Fibroblast of lung (primary cell): ENCODE measurements at places on chromosomes 2 and 18. TPM values are rescaled to one million over a fixed set of nuclear protein-coding genes. Genes with fewer than 3 reads are reported as not detected.

- H3K4me3 ChIP-seq, result no peak overlapping the region
- H3K27me3 ChIP-seq, result no peaks in the 10 kb centered on the region
- no peak for DNase-seq
- H3K4me1 ChIP-seq, result no peaks in the 10 kb centered on the region
- no peaks in the 10 kb centered on the region for H3K36me3 ChIP-seq
Measured at GRCh38 chr18:27010784-27011183, 145.3 kb upstream of the AQP4 start.

GRCh38 chr2:111702119-111702803 lies 181.7 kb downstream of the ANAPC1 start:
- H3K4me1 ChIP-seq, result peaks cover 29% of the 10 kb centered on the region
- peak; percentile 50 for DNase-seq
- no peak overlapping the region for H3K27ac ChIP-seq
- H3K36me3 ChIP-seq, result no peaks in the 10 kb centered on the region
- H3K27me3 ChIP-seq, result no peaks in the 10 kb centered on the region
- no peak overlapping the region for H3K4me3 ChIP-seq

GRCh38 chr2:17643031-17643615 lies 102.6 kb downstream of the VSNL1 start:
- H3K36me3 ChIP-seq, result no peaks in the 10 kb centered on the region
- no peak overlapping the region for H3K4me3 ChIP-seq
- peak overlapping the region; percentile 80 for H3K27ac ChIP-seq
- H3K27me3 ChIP-seq, result no peaks in the 10 kb centered on the region

DNA sequence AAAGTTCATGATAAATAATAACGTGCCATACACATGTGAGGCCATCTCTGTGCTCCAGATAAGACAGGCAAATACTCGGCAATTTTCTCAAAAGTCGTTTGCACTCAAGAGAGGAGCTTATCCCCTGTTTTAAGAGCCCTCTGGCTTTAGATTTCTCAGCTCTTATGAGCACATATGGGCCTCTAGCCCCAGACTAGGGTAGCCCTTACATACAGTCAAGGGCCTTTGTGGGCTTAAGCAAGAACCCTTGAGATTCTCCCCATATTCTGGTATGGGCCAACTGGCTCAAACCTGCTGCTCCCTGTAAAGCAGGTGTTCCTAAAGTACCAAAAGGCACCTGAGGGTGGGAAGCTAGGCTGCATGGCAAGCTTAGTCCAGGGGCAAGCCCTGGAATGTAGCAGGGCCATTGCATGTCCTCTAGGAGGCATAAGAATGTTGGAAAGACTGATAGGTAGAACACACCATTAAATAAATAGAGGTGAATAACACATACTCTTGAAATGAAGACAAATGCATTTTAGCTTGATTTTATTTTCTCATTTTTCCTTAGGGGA lies 66.1 kb downstream of the FASTKD2 start:
- H3K27ac ChIP-seq, result no peak overlapping the region
- H3K27me3 ChIP-seq, result no peaks in the 10 kb centered on the region
- H3K4me3 ChIP-seq, result no peak overlapping the region
- H3K4me1 ChIP-seq, result no peaks in the 10 kb centered on the region
- DNase-seq, result no peak

- peaks cover 5% of the 10 kb centered on the region for H3K4me1 ChIP-seq
- H3K36me3 ChIP-seq, result no peaks in the 10 kb centered on the region
- H3K4me3 ChIP-seq, result no peak overlapping the region
Measured at GRCh38 chr2:197306696-197307040, 3.9 kb downstream of the ANKRD44 start.

GRCh38 chr2:103427567-103427966 lies 665.7 kb downstream of the TMEM182 start:
- H3K27ac ChIP-seq, result no peak overlapping the region
- no peaks in the 10 kb centered on the region for H3K4me1 ChIP-seq
- H3K4me3 ChIP-seq, result no peak overlapping the region
- no peaks in the 10 kb centered on the region for H3K36me3 ChIP-seq
- no peaks in the 10 kb centered on the region for H3K27me3 ChIP-seq

GRCh38 chr2:168330624-168331423 lies 83.4 kb upstream of the STK39 start:
- H3K27me3 ChIP-seq, result no peaks in the 10 kb centered on the region
- H3K36me3 ChIP-seq, result no peaks in the 10 kb centered on the region
- DNase-seq, result no peak
- no peak overlapping the region for H3K27ac ChIP-seq
- no peaks in the 10 kb centered on the region for H3K4me1 ChIP-seq
- H3K4me3 ChIP-seq, result no peak overlapping the region

- H3K4me1 ChIP-seq, result peaks cover 3% of the 10 kb centered on the region
- H3K27ac ChIP-seq, result no peak overlapping the region
- DNase-seq, result no peak
- H3K4me3 ChIP-seq, result no peak overlapping the region
- H3K36me3 ChIP-seq, result peaks cover 9% of the 10 kb centered on the region
Measured at GRCh38 chr18:41959045-41959444, 4.0 kb downstream of the PIK3C3 start.

DNA sequence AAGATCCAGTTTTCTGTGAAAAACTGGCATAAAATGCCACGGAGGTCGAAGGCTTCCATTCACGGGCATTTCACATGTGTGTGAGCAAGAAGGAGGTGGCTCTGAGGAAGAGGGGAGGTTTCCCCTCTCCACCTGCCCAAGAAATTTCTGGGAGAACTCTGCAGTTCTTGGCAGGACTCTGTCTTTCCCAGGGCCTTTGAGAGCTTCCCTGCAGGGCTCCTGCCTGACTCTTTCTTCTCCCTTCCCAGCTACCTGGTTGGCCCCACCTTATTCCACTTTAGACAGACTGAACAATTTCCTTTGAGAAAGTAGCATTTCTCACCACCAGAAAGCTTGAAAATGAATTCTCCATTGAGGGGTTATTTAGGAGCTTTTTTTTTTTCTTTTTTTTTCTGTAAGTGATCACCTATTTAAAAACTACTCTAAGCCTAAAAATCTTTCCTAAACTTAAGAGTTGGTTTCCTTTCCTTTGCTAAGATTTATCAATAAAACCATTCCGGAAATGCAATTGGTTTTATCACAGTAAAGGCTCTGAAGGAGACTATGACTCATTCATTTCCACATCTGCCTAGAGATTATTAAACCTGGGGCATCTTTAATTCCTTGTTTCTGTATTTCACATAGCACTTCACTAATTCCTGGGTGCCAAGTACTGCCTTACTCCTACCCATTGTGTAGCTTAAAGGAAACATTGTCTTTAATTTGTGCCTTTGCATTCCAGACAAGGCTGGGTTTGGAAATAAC lies 59.3 kb downstream of the UNC80 start:
- no peak overlapping the region for H3K4me3 ChIP-seq
- no peak overlapping the region for H3K27ac ChIP-seq
- no peaks in the 10 kb centered on the region for H3K36me3 ChIP-seq

GRCh38 chr2:173021939-173022371 lies 53.7 kb upstream of the MAP3K20 start:
- no peaks in the 10 kb centered on the region for H3K27me3 ChIP-seq
- peak; percentile 19 for DNase-seq
- H3K36me3 ChIP-seq, result no peaks in the 10 kb centered on the region
- H3K4me1 ChIP-seq, result no peaks in the 10 kb centered on the region
- no peak overlapping the region for H3K4me3 ChIP-seq
- no peak overlapping the region for H3K27ac ChIP-seq

DNA sequence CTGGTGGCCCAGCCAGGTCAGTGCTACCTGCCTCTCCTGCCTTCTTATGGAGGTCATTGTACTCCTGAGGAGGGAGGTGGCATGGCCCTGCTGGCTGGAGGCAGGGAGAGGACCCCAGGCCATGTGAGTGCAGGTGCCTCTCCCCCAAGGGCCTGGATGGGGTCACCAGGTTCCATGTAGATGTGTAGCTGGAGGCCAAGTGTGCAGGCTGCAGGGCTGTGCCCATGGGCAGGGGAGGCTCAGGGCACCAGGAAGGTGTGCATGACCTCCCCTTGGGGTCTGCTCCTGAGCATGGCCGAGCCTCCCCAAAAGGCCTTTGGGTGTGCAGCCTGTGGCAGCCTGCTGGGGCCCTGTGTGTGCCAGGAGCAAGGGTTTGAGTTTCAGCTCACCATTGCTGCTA lies 128.1 kb upstream of the HDAC4 start:
- H3K27ac ChIP-seq, result no peak overlapping the region
- H3K4me3 ChIP-seq, result no peak overlapping the region
- H3K36me3 ChIP-seq, result no peaks in the 10 kb centered on the region
- no peaks in the 10 kb centered on the region for H3K27me3 ChIP-seq
- DNase-seq, result no peak

- no peaks in the 10 kb centered on the region for H3K36me3 ChIP-seq
- peak; percentile 68 for DNase-seq
- peaks cover 4% of the 10 kb centered on the region for H3K4me1 ChIP-seq
Measured at GRCh38 chr2:196170213-196170605, 1.2 kb downstream of the STK17B start.

DNA sequence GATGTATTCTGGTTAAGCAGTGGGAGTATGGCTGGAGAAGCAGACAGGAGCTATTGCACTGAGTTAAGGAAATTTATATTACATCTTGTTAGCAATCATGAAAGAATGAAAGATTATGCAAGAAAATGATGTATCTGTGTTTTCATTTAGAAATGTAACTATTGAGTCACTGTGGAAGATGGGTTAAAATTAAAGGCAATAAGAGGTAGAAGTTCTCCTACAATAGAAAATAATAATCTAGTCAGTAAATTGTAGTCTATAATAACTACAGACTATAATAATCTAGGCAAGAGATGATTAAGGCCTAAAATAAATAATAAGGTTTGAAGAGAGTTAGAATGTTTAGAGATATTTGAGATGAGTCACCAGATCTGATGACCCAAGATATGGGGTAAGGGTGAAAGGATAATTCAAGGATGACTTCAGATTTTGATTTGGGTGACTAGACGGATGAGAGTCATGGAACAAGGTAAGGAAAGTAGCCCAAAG lies 371.9 kb upstream of the KCNH7 start:
- H3K4me1 ChIP-seq, result no peaks in the 10 kb centered on the region
- no peaks in the 10 kb centered on the region for H3K36me3 ChIP-seq
- no peak overlapping the region for H3K27ac ChIP-seq
- no peak overlapping the region for H3K4me3 ChIP-seq
- H3K27me3 ChIP-seq, result no peaks in the 10 kb centered on the region
- peak; percentile 61 for DNase-seq

GRCh38 chr2:42788478-42788793 lies 3.9 kb downstream of the HAAO start:
- no peaks in the 10 kb centered on the region for H3K36me3 ChIP-seq
- H3K4me1 ChIP-seq, result no peaks in the 10 kb centered on the region
- H3K4me3 ChIP-seq, result no peak overlapping the region
- peaks cover 13% of the 10 kb centered on the region for H3K27me3 ChIP-seq
- no peak for DNase-seq
- no peak overlapping the region for H3K27ac ChIP-seq

DNA sequence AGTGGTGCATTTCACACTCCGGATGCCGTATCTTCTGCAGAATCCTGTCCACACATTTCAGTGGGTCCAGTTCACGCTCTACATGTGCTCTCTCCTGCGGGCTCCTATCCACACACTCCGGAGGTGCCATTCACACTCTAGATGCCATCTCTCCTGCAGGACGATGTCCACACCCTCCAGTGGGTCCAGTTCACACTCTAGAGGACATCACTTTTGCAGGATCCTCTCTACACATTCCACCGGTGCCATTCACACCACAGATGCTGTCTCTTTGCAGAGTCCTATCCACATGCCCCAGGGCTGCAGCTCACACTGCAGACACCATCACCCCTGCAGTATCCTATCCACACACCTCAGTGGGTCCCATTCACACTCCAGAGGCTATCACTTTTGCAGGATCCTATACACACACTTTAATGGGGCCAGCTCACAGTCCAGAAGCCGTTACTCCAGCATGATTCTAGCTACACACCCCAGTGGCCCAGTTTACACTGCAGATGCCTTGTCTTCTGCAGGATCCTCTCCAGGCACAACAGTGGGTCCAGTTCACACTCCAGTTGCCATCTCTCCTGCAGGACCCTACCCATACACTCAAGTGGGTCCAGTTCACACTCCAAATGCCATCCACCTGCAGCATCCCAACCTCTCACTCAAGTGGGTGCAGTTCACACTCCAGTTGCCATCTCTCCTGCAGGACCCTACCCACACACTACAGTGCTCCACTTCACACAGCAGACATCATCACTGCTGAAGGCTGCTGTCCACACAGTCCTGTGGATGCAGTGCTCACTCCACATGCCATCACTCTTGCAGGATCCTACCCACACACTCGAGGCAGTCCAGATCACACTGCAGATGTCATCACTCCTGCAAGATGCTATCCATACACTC lies 2.1 kb upstream of the PXDN start:
- H3K36me3 ChIP-seq, result no peaks in the 10 kb centered on the region
- H3K27ac ChIP-seq, result no peak overlapping the region
- no peak for DNase-seq
- H3K4me3 ChIP-seq, result no peak overlapping the region
- peaks cover 11% of the 10 kb centered on the region for H3K4me1 ChIP-seq
- no peaks in the 10 kb centered on the region for H3K27me3 ChIP-seq

DNA sequence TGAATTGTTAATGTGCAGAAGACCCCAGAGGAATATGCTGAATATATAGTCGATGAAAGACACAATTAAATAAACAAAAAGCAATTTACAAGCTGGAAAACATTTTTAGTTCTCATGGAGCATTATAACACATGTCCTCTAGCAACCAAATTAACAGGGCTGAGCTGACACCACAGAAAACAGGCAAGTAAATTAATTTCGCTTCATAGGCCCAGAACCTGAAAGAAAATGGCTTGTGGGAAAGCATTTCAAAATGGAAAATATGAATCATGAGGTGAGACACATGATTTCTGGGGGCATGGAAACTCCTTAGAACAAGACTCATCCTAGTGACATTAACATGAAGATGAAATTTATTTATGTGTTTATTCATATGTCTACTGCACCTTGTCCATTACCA lies 25.0 kb upstream of the RNF152 start:
- no peak for DNase-seq
- H3K27me3 ChIP-seq, result no peaks in the 10 kb centered on the region
- H3K4me1 ChIP-seq, result no peaks in the 10 kb centered on the region

- H3K36me3 ChIP-seq, result no peaks in the 10 kb centered on the region
- no peak overlapping the region for H3K27ac ChIP-seq
- H3K27me3 ChIP-seq, result peaks cover 7% of the 10 kb centered on the region
- DNase-seq, result no peak
- no peak overlapping the region for H3K4me3 ChIP-seq
Measured at GRCh38 chr2:233084488-233084887, 24.3 kb downstream of the INPP5D start.

DNA sequence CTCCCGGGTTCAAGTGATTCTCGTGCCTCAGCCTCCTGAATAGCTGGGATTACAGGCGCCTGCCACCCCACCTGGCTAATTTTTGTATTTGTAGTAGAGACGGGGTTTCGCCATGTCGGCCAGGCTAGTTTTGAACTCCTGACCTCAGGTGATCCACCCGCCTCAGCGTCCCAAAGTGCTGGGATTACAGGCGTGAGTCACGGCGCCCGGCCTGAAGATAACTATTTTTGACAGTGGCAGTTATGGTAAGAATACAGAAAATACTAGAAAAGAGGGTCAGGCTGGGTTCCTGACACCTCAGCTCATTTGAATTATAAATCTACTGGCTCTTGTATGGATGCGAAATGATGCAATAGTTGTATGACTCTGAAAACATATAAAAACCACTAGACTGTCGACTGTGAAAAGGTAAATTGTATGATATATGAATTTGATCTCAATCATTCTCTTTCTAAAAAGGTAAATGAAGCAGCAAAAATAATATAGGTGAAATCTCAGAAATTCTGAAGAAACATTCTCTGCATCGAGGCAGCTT lies 11.1 kb upstream of the DGKD start:
- no peak for DNase-seq
- H3K27ac ChIP-seq, result no peak overlapping the region
- H3K36me3 ChIP-seq, result no peaks in the 10 kb centered on the region
- no peak overlapping the region for H3K4me3 ChIP-seq

MTERF4 gene
- total RNA-seq, result 29.0 and 31.7 TPM in 2 replicates

MC2R gene
- total RNA-seq, result not detected in 2 replicates

CXCR4 gene
- total RNA-seq, result under 0.01 TPM in 1 of 2 replicates, not detected in the other
